ENCODE measurements at places on chromosomes 1 and 21.

GRCh38 chr21:33932731-33933130 lies 17.1 kb upstream of the ATP5PO start:
- no peak for DNase-seq

- no peak for DNase-seq
These were observed 53.1 kb upstream of the FMO3 start for GRCh38 chr1:171037626-171038025.

DNA sequence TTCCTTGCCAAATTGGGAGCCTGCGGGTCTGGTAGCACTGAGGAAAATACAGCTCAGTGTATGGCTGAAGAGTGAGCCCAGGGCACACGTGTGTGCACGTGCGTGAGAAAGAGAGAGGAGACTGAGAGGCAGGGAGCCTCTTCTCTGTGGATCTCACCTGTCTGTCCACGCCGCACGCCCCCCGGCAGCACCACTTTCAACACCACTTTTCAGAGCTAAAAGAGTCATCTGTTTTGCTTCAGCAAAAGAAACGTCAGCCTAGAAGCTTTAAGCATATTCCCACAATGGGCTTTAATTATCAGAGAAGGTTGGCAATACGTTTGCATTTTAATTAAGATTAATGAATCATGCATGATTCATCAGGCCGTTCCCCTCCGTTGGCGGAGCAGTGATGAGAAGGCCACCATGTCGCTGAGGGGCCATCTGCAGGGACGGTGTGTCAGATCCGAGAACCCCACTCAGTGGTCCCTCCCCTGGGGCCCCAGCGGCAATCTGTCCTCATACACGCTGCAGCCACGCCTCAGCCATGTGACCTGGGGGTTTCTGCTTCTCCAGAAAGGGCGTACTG lies 56.8 kb downstream of the SIK1 start:
- no peak for DNase-seq

DNA sequence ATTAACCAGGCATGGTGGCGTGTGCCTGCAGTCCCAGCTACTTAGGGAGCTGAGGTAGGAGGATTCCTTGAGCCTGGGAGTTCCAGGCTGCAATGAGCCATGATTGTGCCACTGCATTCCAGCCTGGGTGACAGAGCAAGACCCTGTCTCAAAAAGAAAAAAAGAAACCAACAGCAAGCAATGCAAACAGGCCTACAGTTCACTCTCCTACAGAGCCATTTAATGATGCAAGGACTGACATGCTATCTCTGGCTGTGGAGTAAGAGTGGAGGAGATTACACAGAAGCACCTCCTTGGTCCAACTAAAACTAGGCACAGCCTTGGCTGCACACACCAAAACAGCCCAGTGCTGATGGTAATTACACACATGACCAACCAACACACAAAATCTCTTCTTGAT lies 127.5 kb upstream of the SOD1 start:
- no peak for DNase-seq

GRCh38 chr1:206826394-206826793 lies 39.0 kb upstream of the IL20 start:
- DNase-seq, result no peak

DNA sequence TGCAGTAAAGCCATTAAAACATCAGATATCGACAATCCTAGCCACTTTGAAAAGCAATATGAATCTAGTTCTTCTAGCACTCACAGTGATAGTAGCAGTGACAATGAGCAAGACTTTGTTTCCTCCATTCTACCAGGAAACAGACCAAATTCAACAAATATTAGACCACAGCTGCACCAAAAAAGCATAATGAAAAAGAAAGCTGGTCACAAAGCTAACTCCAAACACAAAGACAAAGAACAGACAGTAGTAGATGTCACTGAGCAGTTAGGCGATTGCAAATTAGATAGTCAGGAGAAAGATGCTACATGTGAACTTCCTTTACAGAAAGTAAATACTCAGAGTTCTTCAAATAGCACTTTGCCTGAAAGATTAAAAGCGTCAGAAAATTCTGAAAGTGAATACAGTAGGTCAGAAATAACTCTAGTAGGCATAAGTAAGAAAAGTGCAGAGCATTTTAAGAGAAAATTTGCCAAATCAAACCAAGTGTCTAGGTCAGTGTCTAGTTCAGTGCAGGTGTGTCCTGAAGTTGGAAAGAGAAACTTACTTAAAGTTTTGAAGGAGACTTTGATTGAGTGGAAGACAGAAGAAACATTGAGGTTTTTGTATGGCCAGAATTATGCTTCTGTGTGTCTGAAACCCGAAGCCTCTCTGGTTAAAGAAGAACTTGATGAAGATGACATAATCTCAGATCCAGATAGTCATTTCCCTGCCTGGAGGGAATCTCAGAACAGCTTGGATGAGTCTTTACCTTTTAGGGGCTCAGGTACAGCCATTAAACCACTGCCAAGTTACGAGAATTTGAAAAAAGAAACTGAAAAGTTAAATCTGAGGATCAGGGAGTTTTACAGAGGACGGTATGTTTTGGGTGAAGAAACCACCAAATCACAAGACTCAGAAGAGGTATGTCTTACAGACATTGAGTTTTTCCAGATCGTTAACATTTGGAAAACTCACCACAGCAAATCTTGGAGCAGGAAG lies 24.9 kb downstream of the RPAP2 start:
- DNase-seq, result no peak

DNA sequence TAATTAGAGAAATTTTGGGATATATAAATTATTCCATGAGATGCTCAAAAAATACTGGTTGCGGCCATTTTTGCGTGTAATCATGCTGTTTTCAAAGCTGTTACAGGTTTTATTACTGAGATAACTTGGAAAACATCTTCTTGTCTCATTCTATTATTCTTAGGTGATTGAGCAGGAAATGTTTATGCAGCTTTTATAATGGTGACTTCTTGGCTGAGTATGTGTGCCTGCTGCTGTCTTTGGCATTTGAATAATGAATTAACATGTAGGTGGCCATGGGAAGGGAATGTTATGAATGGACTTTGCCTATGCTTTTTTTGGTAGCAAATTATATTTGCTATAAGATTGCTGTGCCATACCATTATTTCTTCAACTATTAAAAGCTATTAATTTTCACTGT lies 52.5 kb downstream of the RASAL2 start:
- no peak for DNase-seq

DNA sequence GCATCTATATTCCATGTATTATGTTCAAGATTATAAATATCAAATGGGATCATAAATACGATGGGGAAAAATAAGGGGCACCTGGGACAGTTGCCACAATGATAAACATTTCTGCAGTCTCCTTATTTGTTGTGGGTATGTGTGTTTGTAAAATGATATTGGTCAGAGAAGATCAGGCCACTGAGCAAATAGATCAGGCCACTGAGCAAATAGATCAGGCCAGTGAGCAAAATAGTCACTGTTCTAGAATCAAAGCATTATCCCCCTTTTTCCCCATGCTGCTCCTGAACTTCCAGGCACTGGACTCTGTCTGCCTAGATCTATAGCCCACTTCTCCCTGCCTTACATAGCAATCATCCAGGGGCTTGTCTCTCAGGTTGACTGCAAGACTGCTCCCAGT lies 599.8 kb upstream of the USP24 start:
- DNase-seq, result no peak

DNA sequence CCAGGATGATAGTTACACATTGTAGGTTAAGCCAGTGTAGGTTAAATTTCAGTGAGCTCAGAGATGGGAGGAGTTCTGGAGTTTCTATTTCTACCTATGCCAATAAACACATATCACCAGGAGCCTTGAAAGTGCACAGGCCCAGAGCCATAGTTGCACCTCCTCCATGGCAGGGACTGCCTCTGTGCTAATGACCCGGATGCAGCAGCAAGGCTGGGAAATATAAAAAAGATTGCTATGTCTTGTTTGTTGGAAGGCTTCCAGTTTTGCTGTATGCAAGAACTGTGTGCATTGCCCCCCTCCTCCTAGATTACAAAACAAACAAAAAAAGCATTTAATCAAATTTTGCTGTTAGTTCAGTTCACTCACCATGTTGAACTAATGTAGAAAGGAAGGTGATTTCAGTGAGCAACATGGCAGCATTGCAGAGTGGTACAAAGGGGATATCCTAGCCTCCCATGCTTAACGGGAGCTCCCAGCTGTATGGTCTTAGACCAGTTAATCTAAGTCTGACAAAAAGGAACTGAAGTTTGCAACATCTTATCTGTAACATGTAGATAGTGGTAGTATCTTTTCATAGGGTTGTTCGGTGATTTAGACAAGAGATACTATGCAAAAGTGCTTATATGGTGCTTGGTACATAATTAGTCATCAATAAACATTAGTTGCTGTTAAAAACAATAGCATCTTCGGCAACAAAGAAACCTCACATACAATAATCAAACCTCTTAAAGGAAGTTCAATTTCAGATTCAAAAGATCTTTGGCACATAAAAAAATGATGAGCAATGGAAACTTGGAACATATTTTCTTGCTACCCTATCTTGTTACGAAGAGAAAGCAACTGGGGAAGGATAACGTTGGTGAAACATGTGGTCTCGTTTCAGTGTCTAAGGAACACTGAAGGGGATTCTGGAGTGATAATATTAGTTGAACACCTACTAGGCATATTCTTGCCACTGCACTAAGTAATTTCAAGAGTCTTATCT lies 309.5 kb downstream of the ASTN1 start:
- DNase-seq, result no peak

DNA sequence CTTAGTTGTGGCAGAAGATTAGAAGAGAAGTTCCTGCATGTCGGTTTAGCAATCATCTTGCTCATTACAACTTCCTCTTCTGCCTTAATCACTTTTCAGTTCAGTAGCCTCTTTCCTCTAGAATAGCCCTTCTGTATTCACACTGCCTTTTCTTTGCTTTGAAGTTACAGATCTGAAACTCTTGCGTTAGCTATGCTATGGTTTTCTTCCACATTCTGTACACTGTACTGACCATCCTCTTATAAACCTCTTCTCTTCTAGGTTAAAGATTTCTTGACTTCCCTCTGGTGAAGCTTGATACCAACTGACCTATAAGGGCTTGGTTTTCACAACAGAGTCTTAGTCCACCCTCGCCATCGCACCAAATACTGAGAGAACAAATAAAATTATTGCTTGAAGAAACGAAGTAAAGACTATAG lies 35.0 kb downstream of the C21orf91 start:
- peak; percentile 89 for DNase-seq

GRCh38 chr1:203519896-203520295 lies 25.9 kb downstream of the OPTC start:
- no peak for DNase-seq

DNA sequence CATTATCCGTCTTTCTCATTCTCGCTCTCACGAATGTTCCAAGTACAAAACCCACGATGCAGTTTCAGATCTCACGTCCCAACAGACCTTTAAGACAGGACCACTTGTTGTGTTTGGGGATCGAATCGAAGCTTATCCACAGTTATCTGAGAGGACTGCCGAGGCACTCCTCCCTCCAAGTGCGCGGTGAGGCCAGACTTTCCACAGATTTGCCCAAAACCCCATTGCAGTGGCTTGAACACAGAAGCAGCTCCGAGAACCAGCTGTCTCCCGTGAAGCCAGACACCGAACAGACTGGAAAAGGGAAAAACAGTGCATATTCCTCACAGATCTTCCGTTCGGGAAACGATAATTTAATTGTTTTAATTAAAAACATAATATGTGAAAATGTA lies 46.5 kb upstream of the COL6A2 start:
- DNase-seq, result no peak

DNA sequence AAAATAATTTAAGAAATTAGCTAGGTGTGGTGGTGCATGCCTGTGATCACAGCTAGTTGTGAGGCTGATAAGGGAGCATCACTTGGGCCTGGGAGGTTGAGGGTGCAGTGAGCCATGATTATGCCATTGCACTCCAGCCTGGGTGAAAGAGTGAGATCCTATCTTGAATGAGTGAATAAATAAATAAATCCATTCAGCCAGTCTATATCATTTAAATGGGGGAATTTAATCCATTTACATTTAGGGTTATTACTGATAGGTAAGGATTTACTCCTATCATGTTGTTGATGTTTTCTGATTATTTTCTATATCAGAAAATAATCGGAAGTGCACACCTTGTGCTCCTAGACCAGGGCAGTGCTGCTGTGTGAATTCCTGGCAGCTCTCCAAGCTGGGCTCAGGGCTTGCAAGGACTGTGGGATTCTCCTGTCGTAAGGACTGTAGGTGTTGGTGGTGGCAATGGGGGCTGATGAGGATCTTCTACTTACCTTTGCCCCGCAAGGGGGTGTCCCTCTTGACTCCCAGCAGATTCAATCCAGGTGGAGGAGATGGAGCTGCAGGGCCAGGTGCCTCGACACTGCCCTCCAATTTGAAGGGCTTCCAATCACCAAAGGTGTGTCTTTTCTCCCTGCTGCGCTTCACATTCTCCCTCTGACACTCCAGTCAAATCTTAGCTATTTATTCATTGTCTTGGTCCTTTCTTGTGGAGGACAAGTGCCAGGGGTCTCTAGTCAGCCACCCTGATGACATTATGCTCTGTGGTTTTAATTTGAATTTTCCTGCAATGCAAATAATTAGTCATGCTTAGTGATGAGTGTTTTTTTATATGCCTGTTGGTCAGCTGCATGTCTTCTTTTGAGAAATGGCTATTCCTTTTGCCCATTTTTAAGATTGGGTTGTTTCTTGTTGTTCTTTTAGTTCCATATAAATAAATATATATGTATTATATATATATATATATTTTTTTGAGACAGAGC lies 14.1 kb upstream of the TRAPPC10 start:
- DNase-seq, result no peak

DNA sequence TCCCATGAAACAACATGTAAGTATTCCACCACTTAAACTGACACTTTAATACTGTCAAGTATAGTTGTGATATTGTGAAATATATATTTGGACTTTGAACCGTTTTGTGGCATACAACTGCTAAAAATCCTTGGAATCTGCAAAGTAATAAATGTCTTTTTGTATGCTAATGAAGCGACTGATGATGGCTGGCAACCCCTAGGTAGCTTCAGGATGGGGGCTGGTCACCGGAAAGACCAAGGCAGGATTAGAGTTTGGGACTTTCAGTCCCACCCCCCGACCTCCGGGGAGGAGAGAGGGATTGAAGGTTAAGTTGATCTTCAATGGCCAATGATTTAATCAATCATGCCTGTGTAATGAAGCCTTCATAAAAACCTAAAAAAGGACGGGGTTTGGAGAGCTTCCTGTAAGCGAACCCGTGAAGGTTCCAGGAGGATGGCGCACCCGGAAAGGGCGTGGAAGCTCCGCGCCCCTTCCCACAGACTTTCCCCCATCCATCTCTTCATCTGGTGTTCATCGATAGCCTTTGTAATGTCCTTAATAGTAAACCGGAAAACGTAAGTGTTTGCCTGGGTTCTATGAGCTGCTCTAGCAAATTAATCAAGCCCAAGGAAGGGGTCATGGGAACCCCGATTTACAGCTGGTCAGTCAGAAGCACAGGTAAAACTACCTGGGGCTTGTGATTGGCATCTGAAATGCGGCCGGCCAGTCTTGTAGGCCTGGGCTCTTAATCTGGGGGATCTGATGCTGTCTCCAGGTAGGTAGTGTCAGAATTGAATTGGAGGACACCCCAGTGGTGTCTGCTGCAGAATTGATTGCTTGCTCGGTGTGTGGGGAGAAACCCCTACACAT lies 1.8 kb upstream of the ZNF281 start:
- DNase-seq, result no peak

- no peak for DNase-seq
These were observed 9.8 kb downstream of the DUSP10 start for GRCh38 chr1:221732052-221732451.

All from AML-193 (cell line).